H4 (cell line): ENCODE measurements at places on chromosomes 3 and 15.
A peak's percentile ranks its signal among the peaks of the same experiment; 100 is the strongest.

GRCh38 chr15:84914909-84915605 is 30.6 kb downstream of the SLC28A1 start:
- DNase-seq = peak; percentile 93

DNA sequence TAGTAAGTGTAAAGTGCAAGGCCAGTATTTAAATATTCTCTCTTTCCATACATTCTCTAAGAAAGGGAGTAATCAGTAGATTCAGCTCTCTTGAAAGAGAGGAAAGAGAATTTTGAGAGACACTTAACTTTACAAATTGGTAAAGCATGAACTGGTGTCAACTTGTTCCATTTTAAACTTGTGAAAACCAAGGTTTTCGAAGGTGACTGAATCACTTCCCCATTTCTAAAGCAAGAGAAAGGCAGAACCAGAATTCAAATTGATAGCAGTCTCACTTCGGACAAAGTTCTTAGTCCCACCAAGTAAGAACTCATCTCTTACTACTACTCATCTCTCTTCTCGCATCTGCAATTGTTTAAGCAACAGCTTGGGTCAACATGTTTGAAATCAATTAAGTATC is 22.4 kb downstream of the TJP1 start:
- no peak for DNase-seq

GRCh38 chr3:138222942-138223287 is 35.8 kb downstream of the ARMC8 start:
- DNase-seq = no peak

GRCh38 chr15:36359286-36359685 is 220.1 kb upstream of the CDIN1 start:
- DNase-seq = no peak

- no peak for DNase-seq
Measured at GRCh38 chr3:14528081-14528480, 12.1 kb downstream of the GRIP2 start.

GRCh38 chr3:36837089-36837488 is 72.7 kb upstream of the DCLK3 start:
- DNase-seq = no peak

DNA sequence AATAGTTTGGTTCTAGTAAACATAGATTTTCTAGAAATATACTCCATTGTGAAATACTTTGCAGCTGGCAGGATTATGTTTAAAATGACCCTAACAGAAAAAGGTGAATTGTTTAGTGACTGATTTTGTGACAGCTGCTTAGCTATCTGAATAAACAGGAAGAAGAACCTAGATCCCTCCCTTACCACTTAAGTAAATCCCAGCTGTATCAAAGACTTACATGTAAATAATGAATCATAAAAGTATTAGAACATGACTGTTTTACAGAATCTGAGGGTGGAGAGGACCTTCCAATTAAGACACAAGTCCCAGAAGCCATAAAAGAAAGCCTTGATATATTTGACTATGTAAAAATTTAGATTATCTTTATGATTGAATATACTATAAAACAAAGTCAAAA is 15.9 kb downstream of the SLC49A4 start:
- no peak for DNase-seq
